Fibroblast of skin of back (primary cell): ENCODE measurements at places on chromosomes 1 and 21.

- DNase-seq, result no peak
Observed at GRCh38 chr1:26189751-26190275, 589 bp upstream of the CATSPER4 start.

DNA sequence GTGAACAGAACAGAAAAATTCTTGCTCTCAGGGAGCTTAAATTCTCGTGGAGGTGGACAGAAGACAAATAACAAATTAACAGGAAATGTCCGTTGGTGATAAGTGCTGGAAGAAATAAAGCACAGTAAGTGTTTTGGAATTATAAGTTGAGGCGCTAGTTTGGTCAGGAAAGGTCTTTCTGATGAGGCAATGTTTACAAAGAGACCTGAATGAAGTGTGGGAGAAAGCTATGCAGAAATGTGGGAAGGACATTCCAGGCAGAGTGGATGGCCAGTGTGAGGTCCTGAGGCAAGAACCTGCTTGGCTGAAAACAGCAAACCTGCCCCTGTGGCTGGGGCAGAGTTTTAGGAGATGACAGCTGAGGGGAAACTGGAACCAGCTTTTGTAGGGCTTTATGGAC, 23.3 kb downstream of the NGF start:
- DNase-seq, result peak; percentile 94

GRCh38 chr1:209790286-209791193, 6.2 kb upstream of the C1orf74 start:
- DNase-seq, result peak; percentile 44

- no peak for DNase-seq
Observed at GRCh38 chr1:18794051-18794450, 65.4 kb downstream of the TAS1R2 start.

DNA sequence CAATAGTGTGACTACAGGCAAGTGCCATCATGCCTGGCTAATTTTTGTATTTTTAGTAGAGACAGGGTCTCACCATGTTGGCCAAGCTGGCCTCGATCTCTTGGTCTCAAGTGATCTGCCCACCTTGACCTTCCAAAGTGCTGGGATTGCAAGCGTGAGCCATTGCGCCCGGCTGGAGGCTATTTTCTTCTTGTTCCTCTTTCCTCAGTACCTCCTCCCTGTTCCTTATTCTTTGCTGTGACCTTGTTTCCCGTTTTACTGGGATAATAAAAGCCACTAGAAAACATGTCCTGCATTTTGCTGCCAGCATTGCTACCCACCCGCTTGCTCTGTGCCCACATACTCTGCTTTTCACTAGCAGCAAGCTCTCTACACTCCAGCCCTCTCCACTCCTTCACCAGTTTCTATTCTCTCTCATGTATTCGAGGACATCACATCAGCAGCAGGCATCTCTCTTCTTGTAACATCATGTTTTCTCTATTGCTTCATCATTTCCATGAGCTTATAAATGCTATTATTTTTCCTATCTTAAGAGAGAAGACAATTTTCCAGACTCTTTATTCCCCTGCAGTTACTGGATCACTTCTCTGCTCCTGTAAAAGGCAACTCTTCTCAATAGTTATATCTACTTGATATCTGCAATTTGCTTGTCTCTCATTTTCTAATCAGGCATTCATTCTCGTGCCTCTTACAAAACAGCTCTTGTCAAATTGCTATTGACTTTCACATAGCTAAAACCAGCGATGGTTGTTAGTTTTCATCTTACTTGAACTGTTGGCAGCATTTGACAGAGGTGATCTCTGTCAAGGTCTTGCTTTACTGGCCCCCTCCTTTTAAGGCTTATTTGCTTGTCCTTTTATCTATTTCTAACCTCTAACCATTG, 34.5 kb upstream of the C21orf91 start:
- no peak for DNase-seq

DNA sequence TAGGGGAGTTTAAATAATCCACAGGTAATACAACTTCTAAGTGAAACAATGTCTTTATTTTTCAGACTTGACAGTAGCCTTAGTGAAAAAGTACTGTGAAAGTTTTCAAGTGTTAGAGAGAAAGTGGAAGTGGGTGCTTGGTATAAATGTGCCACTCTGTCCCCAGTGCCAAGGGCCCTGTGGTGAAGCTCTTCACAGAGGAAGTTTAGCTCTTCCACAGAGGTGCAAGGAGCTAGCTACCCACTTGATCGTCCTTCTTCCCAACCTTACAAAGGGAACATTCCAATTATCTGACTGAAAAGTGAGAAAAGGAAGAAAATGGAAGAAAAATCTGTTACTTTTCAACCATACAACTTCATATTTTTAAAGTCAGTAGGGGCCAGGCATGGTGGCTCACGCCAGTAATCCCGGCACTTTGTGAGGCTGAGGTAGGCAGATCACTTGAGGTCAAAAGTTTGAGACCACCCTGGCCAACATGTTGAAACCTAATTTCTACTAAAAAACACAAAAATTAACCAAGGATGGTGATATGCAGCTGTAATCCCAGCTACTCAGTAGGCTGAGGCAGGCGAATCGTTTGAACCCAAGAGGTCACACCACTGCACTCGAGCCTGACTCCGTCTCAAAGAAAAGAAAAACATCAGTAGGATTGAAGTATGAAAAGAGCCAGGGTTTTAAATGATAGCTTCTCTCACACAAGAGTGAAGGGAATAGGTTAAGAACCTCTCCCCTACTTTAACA, 41.0 kb upstream of the PTPRC start:
- DNase-seq, result no peak

DNA sequence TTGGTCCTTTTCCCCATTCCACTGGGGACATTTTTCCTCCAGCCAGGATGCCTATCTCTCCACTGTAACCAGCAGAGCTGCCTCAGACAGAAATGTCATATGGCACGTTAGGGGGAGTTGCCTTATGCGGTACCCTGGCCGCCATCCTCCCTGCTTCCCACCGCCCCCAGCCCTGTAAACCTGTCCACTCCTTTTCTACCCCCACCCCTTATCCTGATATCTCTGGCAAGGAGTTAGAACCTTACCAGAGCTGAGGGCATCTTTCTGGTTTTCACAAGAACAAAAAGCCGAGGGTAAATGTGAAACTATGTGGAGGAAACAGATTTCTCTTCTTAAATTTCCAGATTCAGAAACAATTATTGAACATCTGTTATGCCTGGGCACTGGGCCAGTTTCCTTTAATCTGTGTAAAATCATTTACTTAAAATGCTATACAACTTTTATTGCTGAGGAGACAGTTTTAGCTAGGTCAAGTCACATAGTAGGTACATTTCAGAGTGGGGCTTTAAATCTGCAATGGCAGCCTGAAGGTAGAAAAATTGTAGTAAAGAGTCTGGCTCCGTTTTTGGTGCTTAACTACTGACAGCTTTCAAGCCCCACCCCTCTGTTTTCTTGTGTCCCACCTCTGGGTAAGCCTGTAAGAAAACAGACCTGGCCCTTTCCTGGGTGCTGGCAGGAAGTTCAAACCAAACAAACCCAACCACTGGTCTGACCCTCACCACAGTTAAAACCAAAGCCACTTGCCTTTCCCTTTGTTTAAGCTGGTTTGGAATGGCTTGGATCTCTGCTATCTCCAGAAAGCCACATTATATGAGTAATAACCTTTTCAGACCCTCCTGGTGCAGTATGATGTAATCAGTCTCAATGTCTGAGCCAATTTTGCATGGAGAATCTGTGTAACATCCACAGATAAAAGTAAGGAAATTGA, 319.0 kb downstream of the HHAT start:
- peak; percentile 72 for DNase-seq

- DNase-seq, result no peak
Observed at GRCh38 chr1:111217183-111217910, 10.2 kb upstream of the CHI3L2 start.

GRCh38 chr1:71044833-71045232, 2.8 kb downstream of the PTGER3 start:
- DNase-seq, result no peak

DNA sequence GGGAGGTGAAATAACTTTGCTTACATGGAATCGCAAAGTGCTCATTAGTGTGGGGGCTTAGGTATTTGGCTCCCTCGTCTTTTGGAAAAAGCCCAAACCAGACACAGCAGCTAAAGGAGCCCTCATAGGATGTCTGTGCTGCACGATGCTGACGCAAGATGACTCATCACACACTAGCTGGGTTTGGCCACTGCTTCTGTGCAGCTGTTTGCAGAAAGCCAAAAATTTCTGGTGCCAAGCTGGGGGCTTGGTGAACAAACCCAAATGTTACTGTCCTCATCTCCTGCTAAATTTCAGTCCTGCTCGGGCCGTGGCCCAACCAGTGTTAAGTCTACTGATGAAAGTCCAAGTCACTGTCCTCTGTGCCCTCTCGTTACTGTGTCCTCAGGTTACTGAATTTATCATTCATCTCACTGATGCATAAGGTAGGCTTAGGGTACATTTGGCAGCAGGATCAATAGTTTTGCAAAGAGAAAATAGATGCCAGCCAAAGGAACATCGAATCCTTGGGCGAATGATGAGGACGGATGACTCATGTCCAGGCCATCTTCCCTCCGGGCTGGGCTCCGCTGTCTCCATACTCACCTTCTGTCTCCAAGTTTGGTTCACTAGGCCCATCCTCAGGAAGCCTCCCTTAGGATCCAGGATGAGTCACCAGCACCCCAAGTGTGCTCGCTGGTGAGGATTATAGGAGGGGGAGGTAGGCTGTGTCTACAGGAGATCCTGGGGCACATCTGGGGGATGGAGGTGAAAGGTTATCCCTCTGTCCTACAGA, 177.7 kb downstream of the ADSS2 start:
- peak; percentile 95 for DNase-seq
